OCI-LY7 (cell line): ENCODE measurements at places on chromosomes 12 and 14. TPM values are rescaled to one million over a fixed set of nuclear protein-coding genes. Genes with fewer than 3 reads are reported as not detected.

KLHL28 gene
- 11.9 and 12.7 TPM in 2 replicates for total RNA-seq

AEBP2 gene
- 55.0 and 59.7 TPM in 2 replicates for total RNA-seq

CD163 gene
- total RNA-seq, result not detected in 2 replicates

C12orf50 gene
- total RNA-seq, result 0.08 TPM in 1 of 2 replicates, not detected in the other

PLD4 gene
- 3.7 and 5.1 TPM in 2 replicates for total RNA-seq

RNFT2 gene
- total RNA-seq, result 62.2 and 74.3 TPM in 2 replicates

LRRC10 gene
- not detected in 2 replicates for total RNA-seq
